ENCODE measurements at places on chromosomes 5 and 9.

DNA sequence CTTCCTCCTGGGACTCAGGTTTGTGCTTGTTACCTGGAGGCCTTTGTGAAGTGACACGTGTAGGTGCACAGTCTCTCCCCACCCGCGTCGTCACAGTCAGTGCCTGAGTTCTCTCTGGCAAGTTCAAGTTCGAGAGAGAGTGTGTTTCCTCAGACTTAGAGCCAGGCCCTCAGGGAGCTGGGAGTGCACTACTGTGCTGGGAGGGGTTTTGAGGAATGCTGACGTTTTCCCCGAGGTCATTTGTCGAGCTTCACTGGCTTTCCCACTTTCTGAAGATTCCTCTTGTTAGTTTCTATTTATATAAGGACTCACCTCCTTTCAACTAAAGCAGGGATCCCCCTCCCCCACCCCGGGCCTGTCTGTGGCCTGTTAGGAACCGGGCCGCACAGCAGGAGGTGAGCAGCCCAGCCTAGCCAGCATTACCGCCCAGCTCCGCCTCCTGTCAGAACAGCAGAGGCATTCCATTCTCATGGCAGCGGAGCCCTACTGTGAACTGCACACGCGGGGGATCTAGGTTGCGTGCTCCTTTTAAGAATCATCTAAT is 209.2 kb downstream of the DIRAS2 start:
- no peak for DNase-seq

- DNase-seq: no peak
These were observed 213.0 kb downstream of the FBXL17 start for GRCh38 chr5:108168915-108169314.

GRCh38 chr5:72558383-72558782 is 51.2 kb upstream of the ZNF366 start:
- no peak for DNase-seq

DNA sequence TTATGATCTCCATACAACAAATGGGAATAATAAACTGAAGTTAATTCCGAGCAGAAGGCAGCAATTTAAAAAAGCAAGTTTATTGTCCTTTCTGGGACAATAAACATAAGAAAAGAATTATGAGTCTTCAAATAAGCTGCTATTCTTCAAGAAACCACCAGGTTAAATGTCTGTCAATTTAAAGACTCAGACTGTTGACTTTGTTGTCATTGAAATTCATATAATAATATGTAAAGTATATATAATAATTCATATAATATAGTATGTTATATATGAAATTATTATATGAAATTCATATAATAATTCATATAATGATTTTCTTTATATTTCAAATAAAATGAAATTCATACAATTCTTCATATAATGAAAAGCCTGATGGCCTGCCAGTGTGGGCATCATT is 497.5 kb upstream of the RGMB start:
- DNase-seq: no peak

- no peak for DNase-seq
These were observed at the start of gene RANBP17 for GRCh38 chr5:170861917-170862766. Gene RANBP17 (plus strand): TSS chr5:170862018.

- no peak for DNase-seq
These were observed 989.8 kb downstream of the TLE4 start for GRCh38 chr9:80561526-80561925.

GRCh38 chr5:144183254-144183889 is 12.7 kb downstream of the KCTD16 start:
- no peak for DNase-seq

Data from activated CD4-positive, alpha-beta T cell treated with anti-CD3 and anti-CD28 coated beads, Interleukin-2, amount 10 ng/mL, durations not matched to agents 7 days and 5 days (primary cell).